IMR-90 (cell line): ENCODE measurements at places on chromosomes 5 and 9. TPM values are rescaled to one million over a fixed set of nuclear protein-coding genes. Genes with fewer than 3 reads are reported as not detected.

DNA sequence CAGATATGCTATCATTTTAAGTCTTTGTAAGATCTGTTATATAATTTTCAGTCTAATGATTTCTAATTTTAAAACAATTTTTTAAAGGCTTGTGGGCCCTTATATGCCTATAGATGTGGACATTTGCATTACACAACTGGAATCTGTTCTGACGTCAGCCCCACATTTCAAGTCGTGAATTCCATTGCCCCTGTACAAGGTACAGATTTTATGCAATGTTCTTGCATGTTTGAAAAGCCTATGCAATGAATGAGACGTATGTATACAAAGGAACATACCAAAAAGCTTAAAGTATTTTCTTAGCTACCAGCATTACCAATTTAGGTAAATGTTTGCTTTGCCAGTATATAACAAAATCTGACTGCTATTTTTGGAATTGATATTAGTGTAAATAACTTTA is 77.2 kb downstream of the ITGA1 start:
- peak; percentile 96 for DNase-seq
- H3K4me3 ChIP-seq, result no peak overlapping the region
- H3K36me3 ChIP-seq, result peaks cover 12% of the 10 kb centered on the region
- peak overlapping the region; percentile 100 for H3K27ac ChIP-seq
- H3K4me1 ChIP-seq, result peaks cover 8% of the 10 kb centered on the region; the same call in 1 of the 2 replicates

DNA sequence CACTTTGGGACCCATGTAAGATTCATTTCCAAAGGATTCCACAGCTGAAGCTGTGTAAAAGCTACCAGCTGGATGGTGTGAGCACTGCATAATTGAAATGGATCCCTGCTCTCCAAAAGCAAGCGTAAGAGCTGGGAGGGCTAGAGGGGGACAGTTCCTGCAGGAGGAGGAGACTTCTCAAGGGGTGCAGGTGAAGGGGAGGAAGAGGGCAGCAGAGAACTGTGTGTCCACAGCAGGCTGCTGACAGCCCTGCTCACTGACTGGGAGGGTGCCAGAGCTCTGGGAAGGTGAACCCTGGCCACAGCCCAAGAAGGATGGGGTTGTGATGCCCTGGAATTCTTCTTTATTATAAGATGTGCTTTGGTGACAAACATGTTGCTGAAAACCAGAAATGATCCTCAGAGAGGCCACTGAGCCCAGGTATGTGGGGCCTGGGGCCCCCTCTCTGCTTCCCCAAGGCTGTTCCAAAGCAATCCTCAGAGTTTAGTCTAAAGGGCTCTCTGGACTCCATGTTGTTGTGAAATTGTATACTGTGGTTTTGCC is 112.8 kb upstream of the SLC25A48 start:
- H3K4me3 ChIP-seq, result no peak overlapping the region
- no peaks in the 10 kb centered on the region for H3K36me3 ChIP-seq
- peaks cover 2% of the 10 kb centered on the region; the same call in 1 of the 2 replicates for H3K27me3 ChIP-seq
- no peak overlapping the region for H3K27ac ChIP-seq

DNA sequence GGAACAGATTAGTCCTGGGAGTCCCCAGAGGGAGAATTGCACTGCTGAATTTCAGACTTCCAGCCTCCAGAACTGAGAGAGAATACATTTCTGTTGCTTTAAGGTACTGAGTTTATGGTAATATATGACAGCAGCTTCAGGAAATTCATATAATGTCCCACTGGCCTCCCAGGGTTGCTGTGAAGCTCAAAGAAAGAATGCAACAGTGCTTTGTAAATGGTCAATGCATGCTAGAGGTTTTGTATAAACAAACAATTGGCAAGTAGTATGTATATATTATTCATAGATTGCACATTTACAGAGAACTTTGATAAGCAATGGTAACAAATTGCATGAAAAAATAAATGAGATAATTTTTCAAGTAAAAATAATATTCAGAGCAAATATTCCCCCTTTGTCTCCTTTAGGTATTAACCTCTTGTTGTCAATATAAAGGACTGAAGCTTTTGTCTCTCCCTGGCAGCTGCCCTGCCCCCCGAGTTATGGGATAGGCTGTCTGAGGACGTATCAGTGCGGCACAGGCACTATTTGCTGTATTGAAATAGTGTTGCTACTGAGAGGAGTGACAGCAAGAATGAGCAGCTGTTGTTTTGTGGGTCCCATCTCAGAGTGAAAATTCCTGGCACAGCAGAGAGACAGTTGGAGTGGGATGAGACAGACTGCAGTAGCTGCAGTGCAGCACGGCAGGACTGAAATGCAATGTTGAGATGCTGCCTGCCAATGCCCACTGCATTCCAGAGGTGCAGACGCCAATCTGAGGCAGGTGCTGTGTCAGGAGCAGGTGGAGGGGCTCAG is 194.2 kb upstream of the GLRA1 start:
- no peak overlapping the region for H3K27ac ChIP-seq
- H3K36me3 ChIP-seq, result no peaks in the 10 kb centered on the region
- no peaks in the 10 kb centered on the region for H3K27me3 ChIP-seq

- H3K4me1 ChIP-seq, result no peaks in the 10 kb centered on the region; the same call in 1 of the 2 replicates
- peak; percentile 11 for DNase-seq
- no peaks in the 10 kb centered on the region for H3K36me3 ChIP-seq
These were observed 92.3 kb downstream of the LMX1B start for GRCh38 chr9:126705767-126706697.

GRCh38 chr5:136018814-136019783 is 9.7 kb upstream of the TGFBI start:
- H3K27ac ChIP-seq, result peak overlapping the region; percentile 94
- H3K27me3 ChIP-seq, result no peaks in the 10 kb centered on the region
- peaks cover 52% of the 10 kb centered on the region for H3K4me1 ChIP-seq
- DNase-seq, result peak; percentile 99
- no peaks in the 10 kb centered on the region for H3K36me3 ChIP-seq

DNA sequence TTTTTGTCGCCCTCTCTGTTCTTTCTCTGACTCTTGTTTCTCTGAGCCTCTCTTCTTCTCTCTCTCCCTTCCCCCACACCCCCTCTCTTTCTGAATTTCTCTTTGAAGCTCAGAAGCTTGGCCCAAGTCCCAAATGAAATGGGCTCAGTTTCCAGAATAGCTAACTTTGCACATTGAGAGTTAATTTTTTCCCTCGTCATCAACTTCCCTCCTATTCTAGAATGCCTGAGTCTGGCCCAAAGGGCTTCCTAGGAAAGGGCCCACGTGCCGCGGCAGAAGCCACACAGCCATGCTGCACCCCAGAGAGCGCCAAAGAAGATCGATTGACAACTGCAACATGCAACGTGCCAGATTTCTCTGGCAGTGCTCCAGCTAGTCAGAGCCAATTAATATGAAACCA is 588.8 kb upstream of the KLF4 start:
- DNase-seq, result no peak
- no peaks in the 10 kb centered on the region for H3K4me1 ChIP-seq
- H3K4me3 ChIP-seq, result no peak overlapping the region

- no peaks in the 10 kb centered on the region for H3K36me3 ChIP-seq
- H3K27ac ChIP-seq, result no peak overlapping the region
- H3K4me1 ChIP-seq, result peaks cover 6% of the 10 kb centered on the region
- H3K4me3 ChIP-seq, result no peak overlapping the region
- H3K27me3 ChIP-seq, result peaks cover 4% of the 10 kb centered on the region
These were observed 3.9 kb upstream of the SLC26A2 start for GRCh38 chr5:149956685-149957084.

DNA sequence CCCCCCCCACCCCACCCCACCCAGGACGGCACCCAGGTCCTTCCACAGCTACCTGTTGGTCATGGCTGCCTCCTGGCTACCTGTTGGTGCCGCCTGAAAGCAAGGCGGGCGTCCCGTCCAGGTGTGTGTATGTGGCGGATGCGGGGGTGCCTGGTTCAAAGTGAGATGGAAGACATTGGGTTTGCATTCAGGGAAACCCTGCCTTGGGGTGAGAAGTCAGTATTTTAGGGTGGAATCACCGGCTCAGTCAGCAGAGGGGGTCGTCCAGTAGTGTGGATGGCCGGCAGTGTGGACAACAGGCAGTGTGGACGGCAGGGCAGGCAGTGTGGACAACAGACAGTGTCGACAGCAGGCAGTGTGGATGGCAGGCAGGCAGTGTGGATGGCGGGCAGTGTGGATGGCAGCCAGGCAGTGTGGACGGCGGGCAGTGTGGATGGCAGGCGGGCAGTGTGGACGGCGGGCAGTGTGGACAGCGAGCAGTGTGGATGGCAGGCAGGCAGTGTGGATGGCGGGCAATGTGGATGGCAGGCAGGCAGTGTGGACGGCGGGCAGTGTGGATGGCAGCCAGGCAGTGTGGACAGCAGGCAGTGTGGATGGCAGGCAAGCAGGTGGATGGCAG is 28.0 kb downstream of the NKD2 start:
- H3K27me3 ChIP-seq, result peaks cover 1% of the 10 kb centered on the region; the same call in 1 of the 2 replicates
- H3K4me3 ChIP-seq, result no peak overlapping the region
- H3K4me1 ChIP-seq, result no peaks in the 10 kb centered on the region
- DNase-seq, result no peak

GRCh38 chr9:100445903-100446549 is 19.1 kb downstream of the MSANTD3 start:
- H3K27ac ChIP-seq, result no peak overlapping the region
- H3K4me1 ChIP-seq, result peaks cover 10% of the 10 kb centered on the region
- no peak for DNase-seq
- no peaks in the 10 kb centered on the region for H3K27me3 ChIP-seq
- H3K36me3 ChIP-seq, result peaks cover 21% of the 10 kb centered on the region
- no peak overlapping the region for H3K4me3 ChIP-seq

GRCh38 chr5:73170522-73170921 is 2.5 kb upstream of the TMEM174 start:
- peaks cover 2% of the 10 kb centered on the region; the same call in 1 of the 2 replicates for H3K4me1 ChIP-seq
- no peak overlapping the region for H3K27ac ChIP-seq
- no peaks in the 10 kb centered on the region for H3K36me3 ChIP-seq
- no peak overlapping the region for H3K4me3 ChIP-seq
- DNase-seq, result peak; percentile 7

DNA sequence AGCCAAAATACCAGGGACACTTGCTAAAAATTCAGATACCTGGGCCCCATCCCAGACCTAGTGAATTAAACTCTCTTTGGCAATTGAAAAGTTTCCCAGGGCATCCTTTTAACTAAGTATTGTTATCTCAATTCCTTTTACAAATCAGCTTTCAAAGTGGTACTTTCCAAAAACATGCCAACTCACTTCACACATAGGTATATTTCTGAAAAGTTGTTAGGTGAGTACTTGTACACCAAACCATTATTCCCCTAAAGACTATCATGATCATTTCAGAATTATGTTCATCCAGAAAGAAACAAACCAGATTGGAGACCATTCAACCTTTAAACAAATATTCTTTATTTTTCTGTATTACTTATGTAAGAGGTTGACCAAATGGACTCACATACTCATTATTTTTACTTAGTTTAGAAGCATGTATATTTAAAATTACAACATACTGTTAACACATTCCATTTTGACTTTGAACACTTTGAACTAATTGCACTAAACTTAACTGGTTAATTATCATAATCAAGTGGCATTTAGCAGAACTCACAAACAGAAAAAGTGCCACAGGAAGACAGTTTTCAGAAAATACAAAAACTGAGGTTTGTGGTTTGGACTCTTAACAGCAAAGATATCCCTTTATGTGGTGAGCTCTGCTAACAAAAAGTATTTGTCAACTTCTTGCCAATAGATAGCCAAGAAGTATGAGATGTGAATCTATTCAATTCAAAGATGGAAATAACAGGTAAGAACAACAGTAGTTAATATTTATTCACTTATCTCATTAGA is 40.7 kb downstream of the KIAA0825 start:
- H3K27ac ChIP-seq, result no peak overlapping the region
- no peaks in the 10 kb centered on the region for H3K4me1 ChIP-seq
- H3K36me3 ChIP-seq, result no peaks in the 10 kb centered on the region
- no peak overlapping the region for H3K4me3 ChIP-seq
- H3K27me3 ChIP-seq, result no peaks in the 10 kb centered on the region

- no peak for DNase-seq
- H3K4me3 ChIP-seq, result no peak overlapping the region
- H3K27me3 ChIP-seq, result no peaks in the 10 kb centered on the region; the same call in 1 of the 2 replicates
- no peaks in the 10 kb centered on the region for H3K36me3 ChIP-seq
- H3K4me1 ChIP-seq, result no peaks in the 10 kb centered on the region
- no peak overlapping the region for H3K27ac ChIP-seq
These were observed 99.6 kb upstream of the PHYKPL start for GRCh38 chr5:178332210-178332641.

- H3K36me3 ChIP-seq, result no peaks in the 10 kb centered on the region
- H3K4me3 ChIP-seq, result no peak overlapping the region
- no peak for DNase-seq
- H3K27ac ChIP-seq, result no peak overlapping the region
- H3K27me3 ChIP-seq, result peaks cover 2% of the 10 kb centered on the region; the same call in 1 of the 2 replicates
- H3K4me1 ChIP-seq, result no peaks in the 10 kb centered on the region
These were observed 55.5 kb downstream of the TMOD1 start for GRCh38 chr9:97556721-97557605.

- DNase-seq, result no peak
- H3K4me1 ChIP-seq, result no peaks in the 10 kb centered on the region
- no peaks in the 10 kb centered on the region for H3K36me3 ChIP-seq
- no peak overlapping the region for H3K4me3 ChIP-seq
- no peak overlapping the region for H3K27ac ChIP-seq
These were observed 113.3 kb downstream of the FGF10 start for GRCh38 chr5:44275908-44276307.

- no peak overlapping the region for H3K4me3 ChIP-seq
- peak; percentile 66 for DNase-seq
- no peaks in the 10 kb centered on the region for H3K27me3 ChIP-seq
- H3K4me1 ChIP-seq, result peaks cover 24% of the 10 kb centered on the region
These were observed 142.4 kb downstream of the C9orf152 start for GRCh38 chr9:110065532-110065931.

DNA sequence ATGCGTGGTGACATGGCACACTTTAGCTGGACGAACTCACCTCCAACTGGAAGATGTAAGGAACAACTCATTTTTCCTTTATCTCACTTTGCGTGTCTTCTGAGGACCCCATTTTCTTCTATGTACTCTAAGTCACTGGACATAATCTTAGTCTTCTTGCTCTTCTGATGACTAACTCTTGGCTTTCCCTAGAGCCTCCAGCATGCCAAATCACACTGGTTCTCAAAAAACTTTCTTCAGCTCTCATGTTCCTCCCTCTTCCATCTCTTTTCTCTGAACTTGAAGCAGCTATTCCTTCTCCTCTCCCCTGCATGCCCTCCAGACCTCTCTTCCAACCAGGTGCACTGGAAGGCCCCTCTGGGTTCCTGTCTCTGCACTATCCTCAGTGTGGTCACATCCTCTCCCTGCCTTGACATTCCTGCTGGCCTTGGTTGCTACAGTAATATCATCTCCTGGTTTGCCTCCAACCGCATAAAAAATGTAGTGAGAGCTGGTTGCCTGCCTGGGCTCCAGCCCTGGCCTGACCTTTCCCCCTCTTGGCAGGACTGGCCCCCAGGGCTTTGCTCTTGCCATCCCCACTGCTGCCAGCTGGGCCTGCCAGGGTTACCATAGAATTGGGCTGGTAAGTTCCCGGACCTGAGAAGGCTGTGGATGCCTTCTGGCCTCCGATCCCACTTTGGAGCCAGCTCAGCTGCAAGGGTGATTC is 44.8 kb upstream of the BNC2 start:
- no peak overlapping the region for H3K27ac ChIP-seq
- H3K4me1 ChIP-seq, result no peaks in the 10 kb centered on the region
- no peak for DNase-seq
- no peak overlapping the region for H3K4me3 ChIP-seq
- no peaks in the 10 kb centered on the region for H3K27me3 ChIP-seq
- H3K36me3 ChIP-seq, result no peaks in the 10 kb centered on the region

The AJM1 gene
- 0.18 and 0.28 TPM in 2 replicates for total RNA-seq

The COL23A1 gene
- total RNA-seq, result not detected in 2 replicates

The SNCAIP gene
- 19.0 and 22.5 TPM in 2 replicates for total RNA-seq

The SH3GLB2 gene
- total RNA-seq, result 26.4 and 36.4 TPM in 2 replicates

The RMND5B gene
- total RNA-seq, result 11.7 and 14.0 TPM in 2 replicates
